ENCODE measurements at places on chromosomes 7 and 10.

GRCh38 chr7:54097886-54098285 is 444.3 kb upstream of the VSTM2A start:
- DNase-seq, result no peak

DNA sequence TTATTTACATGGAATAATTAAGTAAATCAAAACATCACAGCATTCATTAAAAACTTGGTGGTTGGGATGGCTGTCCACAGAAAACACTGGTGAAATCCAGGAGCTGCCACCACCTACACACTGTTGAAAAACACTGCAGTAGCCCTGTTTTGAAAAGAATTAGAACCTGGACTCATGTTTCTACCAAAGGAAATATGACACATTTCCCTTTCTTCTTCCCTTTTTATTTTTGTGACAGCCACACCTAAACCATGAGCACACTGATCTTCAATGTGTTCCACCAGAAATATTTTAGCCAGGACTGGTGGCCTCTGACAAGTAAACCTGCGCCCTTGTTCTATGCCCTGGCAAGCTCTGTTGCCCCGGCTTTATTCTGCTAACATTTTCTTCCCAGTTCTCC is 3.3 kb downstream of the TMEM140 start:
- no peak for DNase-seq

GRCh38 chr10:102648889-102649796 is 4.9 kb downstream of the TRIM8 start:
- peak; percentile 45 for DNase-seq

DNA sequence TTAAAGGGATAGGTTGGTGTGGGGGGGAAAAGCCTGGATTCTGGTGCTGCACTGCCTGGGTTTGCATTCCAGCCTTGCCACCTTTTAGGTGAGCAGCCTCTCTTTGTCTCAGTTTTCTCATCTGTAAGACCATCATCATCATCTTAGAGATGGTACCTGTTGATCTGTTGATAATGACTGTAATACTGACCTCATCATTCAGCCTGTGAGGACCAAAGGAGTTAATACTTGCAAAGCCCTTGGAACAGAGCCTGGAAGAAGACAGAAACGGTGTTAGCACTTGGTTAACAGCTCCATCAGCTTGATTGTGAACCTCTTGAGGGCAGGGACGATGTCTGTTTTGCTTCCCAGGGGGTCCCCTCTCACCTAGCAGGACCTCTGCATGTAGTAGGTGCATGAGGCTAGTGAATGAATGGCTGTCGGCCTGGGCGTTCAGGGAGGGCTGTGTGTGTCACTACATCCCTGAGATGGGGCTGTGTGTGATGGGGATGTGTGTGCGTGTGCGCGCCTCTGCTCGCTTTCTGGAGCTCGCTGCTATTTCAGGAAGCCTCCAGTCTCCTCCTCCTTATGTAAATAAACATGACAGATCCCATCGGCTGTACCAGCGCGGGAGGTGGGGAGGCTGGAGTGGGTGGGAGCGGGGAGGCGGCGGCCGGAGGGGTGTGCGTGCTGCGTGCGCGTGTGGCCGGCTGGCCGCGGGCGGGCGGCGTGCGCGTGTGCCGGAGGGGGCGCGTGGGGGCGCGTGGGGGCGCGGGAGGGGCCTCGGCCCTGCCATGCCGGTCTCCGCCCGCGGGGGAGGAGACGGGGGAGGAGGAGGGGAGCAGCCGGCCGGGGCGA is 61.2 kb downstream of the NEURL1 start:
- DNase-seq, result peak; percentile 45

- no peak for DNase-seq
These were observed 2.9 kb downstream of the PITRM1 start for GRCh38 chr10:3169673-3170072.

- DNase-seq, result no peak
These were observed 88.5 kb downstream of the AKR1D1 start for GRCh38 chr7:138164804-138165203.

GRCh38 chr7:44279286-44279685 is 46.1 kb downstream of the CAMK2B start:
- peak; percentile 0 for DNase-seq
